ENCODE measurements at places on chromosomes 5 and 9.
A peak's percentile ranks its signal among the peaks of the same experiment; 100 is the strongest.

- DNase-seq: no peak
Measured at GRCh38 chr9:92467041-92467440, 15.3 kb downstream of the ASPN start.

DNA sequence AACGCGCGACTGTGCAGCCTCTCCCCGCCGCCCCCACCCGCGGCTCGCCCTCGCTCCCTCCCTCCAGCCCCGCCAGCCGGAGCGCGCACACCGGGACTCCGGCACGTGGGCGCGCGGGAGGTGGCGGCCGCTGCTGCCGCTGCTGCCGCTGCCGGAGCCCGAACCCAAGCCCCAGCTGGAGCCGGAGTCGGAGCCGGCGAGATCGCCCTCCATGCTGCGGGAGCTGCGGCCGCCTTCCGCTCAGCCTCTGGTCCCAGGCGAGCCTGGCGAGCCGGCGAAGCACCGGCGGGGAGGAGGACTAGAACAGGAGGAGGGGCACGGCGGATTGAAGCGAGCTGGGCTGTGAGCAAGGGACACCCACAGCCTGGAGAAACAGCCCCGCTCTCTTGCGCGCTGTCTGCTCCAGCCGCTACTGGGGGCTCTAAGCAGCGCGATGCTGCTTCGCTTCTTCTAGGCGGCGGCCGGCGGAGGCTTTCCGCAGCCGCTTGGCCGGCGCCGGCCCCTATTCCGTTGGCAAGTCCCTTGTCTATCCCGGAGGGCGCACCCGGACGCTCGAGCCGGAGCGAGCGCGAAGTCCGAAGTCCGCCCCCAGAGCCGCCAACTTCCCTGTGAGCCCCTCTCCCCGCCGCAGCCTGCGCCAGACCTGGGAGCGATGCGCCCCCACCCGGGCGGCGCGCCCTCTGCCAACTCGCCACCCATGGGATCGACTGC is 598.7 kb upstream of the SGCD start:
- no peak for DNase-seq

DNA sequence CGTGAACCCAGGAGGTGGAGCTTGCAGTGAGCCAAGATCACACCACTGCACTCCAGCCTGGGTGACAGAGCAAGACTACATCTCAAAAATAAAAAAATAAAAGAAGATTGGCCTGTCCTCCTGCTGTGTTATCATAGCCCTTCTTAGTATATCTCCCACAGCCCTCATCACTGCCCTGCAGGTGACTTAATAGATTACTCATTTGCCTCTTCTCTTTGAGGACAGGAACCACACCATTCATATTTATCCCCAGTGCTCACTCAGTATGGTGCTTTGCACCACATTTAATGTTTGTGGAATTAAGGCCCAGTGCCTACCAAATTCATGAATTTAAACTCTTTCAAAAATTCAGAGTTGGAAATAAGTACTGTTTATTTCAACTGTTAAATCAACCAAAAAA is 10.3 kb downstream of the IDNK start:
- no peak for DNase-seq

DNA sequence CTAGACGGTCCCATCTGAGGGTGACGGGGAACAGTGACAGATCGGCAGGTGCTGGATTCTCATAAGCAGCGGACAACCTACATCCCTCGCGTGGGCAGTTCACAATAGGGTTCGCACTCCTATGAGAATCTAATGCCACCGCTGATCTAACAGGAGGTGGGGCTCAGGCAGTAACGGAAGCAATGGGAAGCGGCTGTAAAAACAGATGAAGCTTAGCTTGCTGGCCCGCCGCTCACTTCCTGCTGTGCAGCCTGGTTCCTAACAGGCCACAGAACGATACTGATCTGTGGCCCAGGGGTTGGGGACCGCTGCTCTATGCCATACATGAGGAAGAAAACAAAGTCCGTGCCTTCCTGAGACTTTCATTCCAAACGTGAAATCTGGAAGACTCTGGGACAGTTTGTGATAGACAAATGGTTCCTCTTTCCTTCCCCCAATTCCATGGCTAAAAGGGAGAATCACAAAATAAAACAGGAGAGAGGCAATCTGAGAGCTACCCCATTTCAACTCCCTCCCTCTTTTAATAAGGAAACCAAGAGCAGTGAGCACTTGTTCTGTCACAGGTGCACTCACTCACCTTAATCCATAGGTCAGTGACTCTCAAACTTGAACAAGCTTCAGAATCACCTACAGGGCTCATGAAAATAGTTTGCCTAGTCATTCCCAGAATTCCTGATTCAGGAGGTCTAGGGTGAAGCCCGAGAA is 12.1 kb downstream of the PDCL start:
- peak; percentile 20 for DNase-seq

GRCh38 chr5:135829681-135830383 is 4.6 kb upstream of the SLC25A48 start:
- no peak for DNase-seq

DNA sequence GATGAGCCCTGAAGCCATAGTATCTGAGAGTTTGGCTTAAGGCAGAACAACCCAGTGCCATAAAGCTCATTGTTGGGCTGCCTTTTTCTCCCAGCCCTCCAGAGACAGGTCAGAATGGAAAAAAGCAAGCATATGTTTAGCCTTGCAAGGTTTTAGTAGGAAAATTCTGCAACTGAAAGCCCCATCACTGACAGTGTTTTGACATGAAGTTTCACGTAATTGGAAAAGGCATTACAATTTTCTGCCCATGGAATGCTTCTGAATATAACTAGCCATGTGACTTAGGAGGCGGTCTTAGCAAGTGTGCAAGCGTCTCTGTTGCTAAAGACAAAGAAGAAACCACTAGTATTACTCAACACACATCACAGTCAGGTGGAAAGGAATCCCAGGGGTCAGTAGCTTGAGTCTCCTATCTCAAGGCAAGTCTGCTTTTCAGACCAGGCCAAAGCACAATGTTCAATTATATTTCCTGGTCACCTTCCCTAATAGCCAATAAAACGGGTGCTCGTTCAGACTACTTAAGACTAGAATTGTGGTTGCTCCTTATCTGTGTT is 117.6 kb downstream of the CARTPT start:
- no peak for DNase-seq

DNA sequence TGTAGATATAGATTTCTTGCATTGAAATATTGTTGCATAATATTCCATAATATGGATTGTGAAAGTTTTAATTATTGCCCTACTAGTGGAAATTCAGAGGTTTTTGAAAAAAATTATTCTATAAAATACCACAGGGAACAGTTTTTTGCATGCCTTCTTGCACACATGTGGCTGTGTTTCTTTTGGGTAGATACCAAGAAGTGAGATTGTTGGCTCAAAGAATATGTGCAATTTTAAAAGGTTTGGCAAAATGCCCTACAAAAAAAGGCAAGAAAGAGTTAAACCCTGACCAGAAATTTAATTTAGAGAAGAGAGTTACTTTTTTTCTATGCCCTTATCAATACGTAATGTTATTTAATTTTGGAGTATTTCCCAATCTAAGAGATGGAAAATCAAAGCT is 270.8 kb upstream of the DAPK1 start:
- no peak for DNase-seq

- DNase-seq: no peak
Measured at GRCh38 chr9:76176171-76176570, 218.1 kb downstream of the RFK start.

- no peak for DNase-seq
Measured at GRCh38 chr5:58940446-58940845, 357.6 kb downstream of the RAB3C start.

DNA sequence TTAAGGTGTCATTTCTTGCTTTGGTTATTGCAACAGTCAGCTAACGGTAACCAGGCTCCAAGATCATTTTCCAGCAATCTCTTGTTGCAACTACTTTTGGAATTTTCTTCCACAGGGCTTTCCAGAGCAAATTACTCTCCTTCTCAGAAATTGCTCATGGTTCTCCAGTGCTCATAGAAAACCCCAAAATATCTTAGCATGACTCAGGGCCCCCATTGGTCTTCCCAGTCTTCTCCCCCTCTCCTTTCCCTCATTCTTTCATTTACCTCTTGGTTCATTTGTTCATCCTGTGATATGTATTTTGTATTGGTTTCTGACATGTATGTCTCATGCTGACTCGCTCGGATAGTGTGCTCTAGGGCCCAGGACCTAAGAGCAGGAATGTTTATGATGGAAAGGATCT is 35.6 kb downstream of the WWC1 start:
- DNase-seq: no peak

- DNase-seq: no peak
Measured at GRCh38 chr5:172874647-172875504, 40.8 kb downstream of the ERGIC1 start.

- DNase-seq: no peak
Measured at GRCh38 chr5:58115811-58116210, 344.1 kb downstream of the PLK2 start.

DNA sequence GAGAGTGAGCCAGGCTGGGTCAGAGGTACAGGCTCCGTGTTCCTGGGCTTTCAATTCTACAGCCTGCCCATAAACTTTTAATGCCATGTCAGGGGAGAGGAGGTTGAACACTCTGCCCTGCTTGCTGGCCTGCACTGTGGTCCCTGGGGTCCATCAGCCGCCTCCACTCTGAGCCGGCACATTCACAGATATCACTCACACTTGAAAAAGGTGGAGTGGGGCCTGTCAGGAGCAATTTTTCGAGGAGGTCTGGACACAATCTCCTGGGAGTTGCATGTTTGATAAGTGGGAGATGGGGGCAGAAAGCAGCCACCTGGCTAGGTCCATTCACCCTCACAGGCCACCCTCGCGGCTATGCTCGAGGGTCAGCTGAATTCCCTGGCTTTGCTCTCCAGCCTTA is 22.9 kb downstream of the S1PR3 start:
- no peak for DNase-seq

- DNase-seq: no peak
Measured at GRCh38 chr5:34675857-34676256, 19.7 kb downstream of the RAI14 start.

DNA sequence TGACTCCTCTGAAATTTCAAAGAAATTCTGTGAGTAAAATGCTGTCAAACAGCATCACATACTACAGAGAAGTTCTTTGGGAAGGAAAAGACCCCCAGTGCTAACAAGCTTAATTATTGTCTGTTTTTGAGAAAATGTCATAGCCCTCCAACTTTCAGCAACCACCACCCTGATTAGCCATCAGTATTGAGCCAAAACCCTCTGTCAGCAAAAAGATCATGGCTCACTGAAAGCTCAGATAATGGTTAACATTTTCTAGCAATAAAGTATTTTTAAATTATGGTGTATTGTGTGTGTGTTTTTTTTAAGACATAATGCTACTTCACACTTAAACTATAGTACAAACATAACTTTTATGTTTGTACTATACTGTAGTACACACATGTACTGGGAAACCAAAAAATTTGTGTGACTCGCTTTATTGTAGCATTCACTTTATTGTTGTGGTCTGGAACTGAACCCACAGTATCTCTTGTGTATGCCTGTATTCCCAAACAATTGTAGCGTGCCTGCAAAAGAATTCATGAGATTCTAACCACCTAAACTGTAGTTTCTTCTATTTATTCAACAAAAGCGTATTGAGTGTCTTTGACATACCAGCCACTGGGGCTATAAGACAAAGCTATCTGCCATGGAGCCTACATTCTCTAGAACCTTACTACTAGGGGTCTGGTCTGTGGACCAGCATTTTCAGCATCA is 31.6 kb downstream of the TLE4 start:
- no peak for DNase-seq

DNA sequence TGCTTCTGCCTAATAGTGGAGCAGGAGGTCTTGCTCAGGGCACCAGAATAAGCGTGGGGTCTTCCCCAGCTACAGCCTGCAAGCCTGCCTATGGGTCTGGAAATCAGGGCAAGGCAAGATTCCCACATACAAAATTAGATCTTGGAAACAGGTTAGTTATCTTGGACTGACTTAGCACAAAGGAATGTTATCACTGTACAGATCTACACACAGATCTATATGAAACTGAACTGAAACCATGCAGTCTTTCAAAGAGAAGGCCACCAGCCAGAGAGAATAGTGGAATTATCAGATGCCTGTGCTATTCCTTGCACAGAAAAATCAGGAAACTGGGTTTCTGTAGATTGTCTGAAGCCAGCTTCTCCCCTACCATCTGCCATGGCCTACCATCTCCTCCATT is 585.7 kb downstream of the ACTL7B start:
- no peak for DNase-seq
